Activated CD8-positive, alpha-beta memory T cell treated with anti-CD3 and anti-CD28 coated beads, Interleukin-2, amount 10 ng/mL, durations not matched to agents 7 days and 5 days (primary cell): ENCODE measurements at places on chromosomes 7 and 10. TPM values are rescaled to one million over a fixed set of nuclear protein-coding genes. Genes with fewer than 3 reads are reported as not detected.

Gene PLAC9
- total RNA-seq, result not detected

Gene PRKRIP1
- total RNA-seq, result 34.5 TPM

Gene CTAGE8
- not detected for total RNA-seq

Gene COPG2
- total RNA-seq, result 17.6 TPM

Gene FAM237B
- not detected for total RNA-seq

Gene SEMA3C
- total RNA-seq, result not detected

Gene ZNF33B
- 15.6 TPM for total RNA-seq

- no peaks in the 10 kb centered on the region for H3K36me3 ChIP-seq
- DNase-seq, result no peak
- H3K27ac ChIP-seq, result no peak overlapping the region
- H3K4me3 ChIP-seq, result no peak overlapping the region
Measured at GRCh38 chr10:34474555-34475273, 340.4 kb downstream of the PARD3 start.

- peak within 1 kb of the TSS; percentile 94 for H3K4me3 ChIP-seq
- H3K4me1 ChIP-seq, result peaks cover 47% of the 10 kb centered on the region
- peak within 1 kb of the TSS; percentile 92 for H3K27ac ChIP-seq
- peak; percentile 89 for DNase-seq
Measured at GRCh38 chr7:149497467-149498261, at the start of gene ZNF746. Gene ZNF746 (minus strand): TSS chr7:149497809. CDS start chr7:149497536, 273 bp downstream.

DNA sequence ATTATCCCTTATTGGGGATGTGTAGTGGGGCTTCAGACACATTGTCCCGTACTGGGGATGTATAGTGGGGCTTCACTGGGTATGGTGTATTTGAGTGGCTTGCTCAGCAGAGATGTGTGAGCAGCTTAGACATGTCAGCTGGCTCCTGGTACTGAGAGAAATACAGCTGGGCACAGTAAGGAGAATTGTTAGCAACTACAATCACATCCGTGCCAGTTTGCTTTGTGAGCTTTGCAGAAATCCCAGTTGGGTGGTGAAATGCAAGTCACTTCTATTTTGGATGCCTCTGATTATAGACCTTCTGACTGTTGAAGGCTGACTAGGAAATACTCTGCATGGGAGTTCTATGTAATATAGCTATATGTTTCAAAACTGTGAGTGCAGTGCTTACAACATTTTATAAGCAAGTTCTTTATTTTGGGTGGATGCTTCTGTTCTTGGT lies 10.8 kb downstream of the CCNY start:
- no peak overlapping the region for H3K4me3 ChIP-seq
- H3K27me3 ChIP-seq, result no peaks in the 10 kb centered on the region
- H3K36me3 ChIP-seq, result peaks cover 12% of the 10 kb centered on the region
- no peak overlapping the region for H3K27ac ChIP-seq
- DNase-seq, result no peak

DNA sequence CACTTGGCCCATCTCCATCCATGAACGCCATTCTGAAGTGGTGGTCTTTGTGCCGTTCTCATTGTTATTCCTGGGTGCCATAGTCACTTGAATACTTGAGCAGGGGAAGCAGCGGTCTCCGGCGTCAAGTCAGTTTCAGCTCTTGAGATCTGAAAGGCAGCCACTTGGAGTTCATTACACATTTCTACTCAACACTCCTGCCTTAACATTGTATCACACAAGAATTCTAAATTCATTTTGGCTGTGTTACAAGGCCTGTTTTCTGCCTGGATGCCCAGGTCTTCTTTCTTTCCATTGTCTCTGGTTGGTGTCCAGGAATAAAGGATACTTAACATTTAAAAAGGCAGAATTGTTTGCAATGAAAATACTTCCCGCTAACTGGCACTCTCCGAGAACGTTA lies 69.0 kb upstream of the RAB11FIP2 start:
- peaks cover 9% of the 10 kb centered on the region for H3K27me3 ChIP-seq
- no peak for DNase-seq
- H3K4me3 ChIP-seq, result no peak overlapping the region
- peaks cover 4% of the 10 kb centered on the region for H3K4me1 ChIP-seq
- H3K27ac ChIP-seq, result no peak overlapping the region

- no peaks in the 10 kb centered on the region for H3K27me3 ChIP-seq
- no peak overlapping the region for H3K27ac ChIP-seq
- no peak for DNase-seq
- no peaks in the 10 kb centered on the region for H3K36me3 ChIP-seq
- no peaks in the 10 kb centered on the region for H3K4me1 ChIP-seq
Measured at GRCh38 chr7:69067397-69067796, 530.9 kb upstream of the AUTS2 start.

DNA sequence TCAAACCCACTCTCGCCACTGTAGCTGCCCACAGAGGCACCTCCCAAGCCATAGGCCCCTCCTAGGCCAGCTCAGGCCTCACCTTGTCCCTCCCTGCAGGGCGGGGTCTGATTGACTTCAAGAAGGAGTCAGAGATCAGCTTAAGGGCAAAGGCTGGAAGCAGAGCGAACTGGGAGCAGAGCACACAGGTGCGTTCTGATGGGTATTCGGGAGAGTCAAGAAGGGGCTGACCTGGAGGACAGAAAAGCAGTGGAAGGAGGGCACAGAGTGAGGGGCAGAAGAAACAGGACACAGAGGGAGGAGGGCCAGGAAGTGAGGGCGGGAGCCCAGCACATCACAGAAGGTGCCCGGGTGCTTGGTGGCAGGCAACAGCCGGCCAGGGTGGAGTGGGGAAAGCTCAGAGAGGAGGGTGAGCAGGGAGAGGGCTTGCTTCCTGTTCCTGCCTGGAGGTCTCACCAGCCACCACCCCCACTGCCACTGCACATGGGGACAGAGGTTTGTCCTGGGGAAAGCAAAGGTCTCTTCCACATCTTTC lies at the start of gene AOC1:
Gene AOC1 (plus strand): TSS at position 147 of the 535 bp plus-strand sequence. CDS start 3,954 bp downstream, outside the sequence.
- peaks cover 6% of the 10 kb centered on the region for H3K4me1 ChIP-seq
- peaks cover 34% of the 10 kb centered on the region for H3K27me3 ChIP-seq
- peak; percentile 33 for DNase-seq
- no peaks in the 10 kb centered on the region for H3K36me3 ChIP-seq
- no peak within 1 kb of the TSS for H3K4me3 ChIP-seq

GRCh38 chr7:104923010-104923421 lies 91.0 kb upstream of the KMT2E start:
- H3K4me3 ChIP-seq, result no peak overlapping the region
- peaks cover 3% of the 10 kb centered on the region for H3K27me3 ChIP-seq
- DNase-seq, result peak; percentile 89
- H3K4me1 ChIP-seq, result peaks cover 7% of the 10 kb centered on the region

DNA sequence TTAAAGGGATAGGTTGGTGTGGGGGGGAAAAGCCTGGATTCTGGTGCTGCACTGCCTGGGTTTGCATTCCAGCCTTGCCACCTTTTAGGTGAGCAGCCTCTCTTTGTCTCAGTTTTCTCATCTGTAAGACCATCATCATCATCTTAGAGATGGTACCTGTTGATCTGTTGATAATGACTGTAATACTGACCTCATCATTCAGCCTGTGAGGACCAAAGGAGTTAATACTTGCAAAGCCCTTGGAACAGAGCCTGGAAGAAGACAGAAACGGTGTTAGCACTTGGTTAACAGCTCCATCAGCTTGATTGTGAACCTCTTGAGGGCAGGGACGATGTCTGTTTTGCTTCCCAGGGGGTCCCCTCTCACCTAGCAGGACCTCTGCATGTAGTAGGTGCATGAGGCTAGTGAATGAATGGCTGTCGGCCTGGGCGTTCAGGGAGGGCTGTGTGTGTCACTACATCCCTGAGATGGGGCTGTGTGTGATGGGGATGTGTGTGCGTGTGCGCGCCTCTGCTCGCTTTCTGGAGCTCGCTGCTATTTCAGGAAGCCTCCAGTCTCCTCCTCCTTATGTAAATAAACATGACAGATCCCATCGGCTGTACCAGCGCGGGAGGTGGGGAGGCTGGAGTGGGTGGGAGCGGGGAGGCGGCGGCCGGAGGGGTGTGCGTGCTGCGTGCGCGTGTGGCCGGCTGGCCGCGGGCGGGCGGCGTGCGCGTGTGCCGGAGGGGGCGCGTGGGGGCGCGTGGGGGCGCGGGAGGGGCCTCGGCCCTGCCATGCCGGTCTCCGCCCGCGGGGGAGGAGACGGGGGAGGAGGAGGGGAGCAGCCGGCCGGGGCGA lies 61.2 kb downstream of the NEURL1 start:
- no peaks in the 10 kb centered on the region for H3K36me3 ChIP-seq
- DNase-seq, result no peak
- H3K27ac ChIP-seq, result no peak overlapping the region
- H3K27me3 ChIP-seq, result peaks cover 34% of the 10 kb centered on the region
